Pulmonary artery endothelial cell (primary cell): ENCODE measurements at places on chromosomes 2 and 18. TPM values are rescaled to one million over a fixed set of nuclear protein-coding genes. Genes with fewer than 3 reads are reported as not detected.

GRCh38 chr18:37484983-37485834, 80.4 kb downstream of the CELF4 start:
- DNase-seq = no peak

Gene RNF152
- total RNA-seq = 46.2 and 76.5 TPM in 2 replicates

GRCh38 chr18:34729264-34729663, 19.2 kb downstream of the DTNA start:
- no peak for DNase-seq

DNA sequence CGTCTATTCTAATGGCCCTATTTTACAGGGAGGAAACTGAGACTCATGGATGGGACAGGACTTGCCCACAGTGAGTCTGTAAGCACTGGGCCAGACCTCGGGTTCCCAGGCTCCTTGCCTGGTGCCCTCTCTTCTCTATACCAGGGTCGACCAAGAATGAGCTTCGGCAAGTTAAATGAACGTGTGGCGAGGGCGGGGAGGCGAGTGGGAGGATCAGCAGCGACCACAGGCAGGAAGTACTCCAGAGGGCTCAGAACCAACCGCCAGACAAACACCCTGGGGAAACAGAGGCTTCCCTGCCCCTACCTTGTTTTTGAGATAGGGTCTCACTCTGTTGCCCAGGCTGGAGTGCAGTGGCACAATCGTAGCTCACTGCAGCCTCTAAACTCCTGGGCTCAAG, 177.7 kb upstream of the SMAD2 start:
- no peak for DNase-seq

GRCh38 chr18:56284319-56284718, 354.1 kb downstream of the TXNL1 start:
- DNase-seq = no peak

- DNase-seq = no peak
These were observed 13.0 kb downstream of the L3MBTL4 start for GRCh38 chr18:6401687-6402086.

DNA sequence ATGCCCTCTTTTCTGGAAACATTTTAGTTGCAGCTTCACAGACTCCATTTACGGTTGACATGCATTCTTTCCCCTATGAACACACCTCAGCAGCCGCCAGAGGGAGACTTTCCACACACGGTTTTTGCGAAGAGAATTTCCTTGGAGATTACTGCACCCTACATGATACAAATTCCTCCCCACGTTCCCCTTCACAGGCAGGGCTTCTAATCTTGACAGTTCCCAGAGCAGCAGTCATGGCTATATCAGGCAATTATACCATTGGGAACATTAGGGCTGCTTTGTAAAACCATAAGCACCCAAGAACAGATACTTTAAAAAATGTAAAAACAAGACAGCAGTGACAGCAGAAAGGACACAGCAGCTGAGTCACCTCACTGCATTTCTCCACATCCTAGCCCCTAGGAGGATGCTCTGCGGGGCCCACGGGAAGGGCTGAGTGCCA, 253.8 kb downstream of the TGIF1 start:
- DNase-seq = peak; percentile 13

Gene CRACDL
- 9.7 and 9.9 TPM in 2 replicates for total RNA-seq

- no peak for DNase-seq
These were observed 3.7 kb upstream of the SPEG start for GRCh38 chr2:219430633-219431615.

DNA sequence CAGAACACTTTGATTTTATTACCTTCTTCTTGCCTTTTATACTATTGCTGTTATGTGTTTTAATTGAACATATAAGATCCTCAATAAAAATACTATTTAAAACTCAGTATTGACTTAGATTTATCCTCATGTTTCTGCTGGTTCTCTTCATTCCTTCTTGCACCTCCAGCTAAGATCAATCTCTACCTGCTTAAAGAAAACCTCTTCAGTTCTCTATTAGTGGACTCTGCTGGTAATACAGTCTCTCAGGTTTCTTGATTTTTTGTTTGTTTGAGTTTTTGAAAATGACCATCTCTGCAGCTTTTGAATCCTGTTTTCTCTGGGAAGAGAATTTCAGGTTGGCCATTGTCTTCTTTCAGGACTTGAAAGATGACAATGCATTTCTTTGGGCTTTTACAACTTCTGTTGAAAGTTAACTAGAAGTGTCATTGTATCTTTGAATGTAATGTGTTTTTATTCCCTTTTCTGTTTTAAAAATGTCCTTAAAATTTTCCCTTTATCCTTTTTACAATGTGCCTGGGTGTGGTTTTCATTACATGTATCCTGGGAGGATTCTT, 29.8 kb upstream of the TMEM131 start:
- DNase-seq = no peak

GRCh38 chr2:115491186-115491793, 1048.8 kb downstream of the DPP10 start:
- DNase-seq = no peak

DNA sequence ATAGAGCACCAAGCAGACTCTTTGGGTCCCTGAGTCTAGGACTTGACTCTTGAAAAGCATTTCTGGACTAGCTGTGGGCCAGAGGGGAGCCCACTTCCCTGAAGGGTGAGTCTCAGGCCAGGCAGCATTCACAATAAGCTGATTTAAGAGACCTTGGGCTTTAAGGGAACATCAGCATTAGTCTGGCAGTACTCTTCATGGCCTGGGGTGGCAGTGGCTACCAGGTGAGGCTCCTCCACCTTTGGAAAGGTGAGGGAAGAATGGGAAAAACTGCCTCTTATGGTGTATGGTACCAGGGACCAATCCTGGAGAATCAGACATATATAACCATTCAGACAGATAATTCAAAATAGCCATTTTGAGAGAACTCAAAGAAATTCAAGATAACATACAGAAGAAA, 599.9 kb upstream of the POU3F3 start:
- DNase-seq = no peak

- no peak for DNase-seq
These were observed 1.5 kb upstream of the INHBB start for GRCh38 chr2:120344214-120344975.

GRCh38 chr18:70024093-70024492, 76.4 kb upstream of the CD226 start:
- no peak for DNase-seq

DNA sequence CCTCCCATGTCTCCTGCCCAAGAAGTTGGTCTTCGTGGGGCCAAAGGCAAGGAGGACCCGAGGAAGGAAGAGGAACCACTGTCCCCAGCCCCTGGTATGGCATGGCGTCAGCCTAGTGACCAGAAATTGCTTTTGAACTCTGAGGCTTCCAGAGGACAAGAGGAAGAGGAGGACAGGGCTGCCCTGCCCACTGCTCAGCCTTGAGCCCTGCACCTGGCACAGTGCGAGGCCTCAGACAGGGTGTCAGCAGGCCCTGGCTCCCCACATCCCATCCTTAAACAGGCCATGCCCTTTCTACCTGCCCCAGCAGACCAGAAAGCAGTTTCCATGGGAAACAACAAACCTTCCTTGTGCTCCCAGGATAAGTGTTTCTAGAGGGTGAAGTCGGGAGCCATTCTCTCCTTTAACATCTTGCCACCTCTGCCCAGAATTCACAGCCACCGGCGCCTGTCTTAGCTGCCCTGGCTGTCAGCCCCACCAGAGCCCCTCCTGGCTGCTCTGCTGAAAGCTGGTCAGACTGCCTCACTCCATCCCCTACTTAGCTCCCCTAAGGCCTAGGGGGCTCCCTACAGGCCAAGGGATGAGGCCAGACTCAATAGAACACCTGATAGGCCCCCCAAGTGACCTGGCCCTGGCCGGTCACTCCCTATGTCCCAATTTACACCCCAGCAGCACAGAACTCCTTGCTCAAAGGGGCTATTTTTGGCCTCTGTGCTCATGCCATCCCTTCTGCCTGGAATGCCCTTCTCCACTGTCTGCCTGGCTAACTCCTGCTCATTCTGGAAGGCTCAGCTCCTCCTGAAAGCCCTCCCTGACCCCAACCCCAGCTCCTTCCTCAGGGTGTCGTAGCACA, 20.6 kb downstream of the ATOH8 start:
- no peak for DNase-seq

Gene FHOD3
- 0.07 TPM in 2 replicates for total RNA-seq

Gene UGT1A4
- not detected in 2 replicates for total RNA-seq

GRCh38 chr2:131104487-131105155, 515 bp upstream of the PLEKHB2 start:
- no peak for DNase-seq

DNA sequence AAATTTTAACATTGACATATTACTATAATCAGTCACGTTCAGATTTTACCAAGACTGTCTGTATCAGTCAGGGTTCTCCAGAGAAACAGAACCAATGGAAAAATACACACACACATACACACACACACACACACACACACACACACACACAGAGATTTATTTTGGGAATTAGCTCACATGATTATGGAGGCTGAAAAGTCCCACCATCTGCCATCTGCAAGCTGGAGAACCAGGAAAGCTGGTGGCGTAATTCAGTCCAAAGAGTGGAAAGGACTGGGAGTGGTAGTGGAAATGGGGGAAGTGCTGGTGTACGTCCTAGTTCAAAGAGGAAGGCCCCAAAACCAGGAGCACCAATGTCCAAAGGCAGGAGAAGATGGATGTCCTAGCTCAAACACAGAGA, 166.4 kb downstream of the AKAIN1 start:
- DNase-seq = no peak

Gene NT5C1B
- not detected in 2 replicates for total RNA-seq

Gene DES
- total RNA-seq = not detected in 2 replicates

Gene IGFBP2
- 15.8 and 60.4 TPM in 2 replicates for total RNA-seq

- DNase-seq = no peak
These were observed 14.1 kb downstream of the ZNF407 start for GRCh38 chr18:74611765-74612164.

Gene C2orf76
- 10.4 and 11.5 TPM in 2 replicates for total RNA-seq

- DNase-seq = no peak
These were observed 22.3 kb downstream of the ASAP2 start for GRCh38 chr2:9228781-9229469.

DNA sequence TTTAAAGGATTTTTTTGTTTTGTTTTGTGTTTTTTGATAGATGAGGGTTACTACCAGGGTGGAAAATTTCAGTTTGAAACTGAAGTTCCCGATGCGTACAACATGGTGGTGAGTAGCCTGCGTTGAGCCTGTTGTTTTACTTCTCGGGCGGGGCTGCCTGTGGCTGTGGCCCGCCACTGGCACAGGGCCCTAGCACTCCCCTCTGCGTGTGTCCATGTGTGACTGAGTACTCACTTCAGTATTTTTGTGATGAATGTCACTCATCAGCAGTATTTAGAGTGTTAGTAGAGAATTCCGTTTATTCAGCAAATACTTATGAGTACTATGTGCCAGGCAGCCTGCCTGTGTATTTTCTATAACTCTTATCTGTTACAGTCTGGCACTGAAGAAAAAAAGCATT, 44.3 kb upstream of the SCLY start:
- DNase-seq = no peak

Gene MAP3K19
- total RNA-seq = not detected in 2 replicates

- DNase-seq = no peak
These were observed 189.4 kb upstream of the LHCGR start for GRCh38 chr2:48944956-48945355.

DNA sequence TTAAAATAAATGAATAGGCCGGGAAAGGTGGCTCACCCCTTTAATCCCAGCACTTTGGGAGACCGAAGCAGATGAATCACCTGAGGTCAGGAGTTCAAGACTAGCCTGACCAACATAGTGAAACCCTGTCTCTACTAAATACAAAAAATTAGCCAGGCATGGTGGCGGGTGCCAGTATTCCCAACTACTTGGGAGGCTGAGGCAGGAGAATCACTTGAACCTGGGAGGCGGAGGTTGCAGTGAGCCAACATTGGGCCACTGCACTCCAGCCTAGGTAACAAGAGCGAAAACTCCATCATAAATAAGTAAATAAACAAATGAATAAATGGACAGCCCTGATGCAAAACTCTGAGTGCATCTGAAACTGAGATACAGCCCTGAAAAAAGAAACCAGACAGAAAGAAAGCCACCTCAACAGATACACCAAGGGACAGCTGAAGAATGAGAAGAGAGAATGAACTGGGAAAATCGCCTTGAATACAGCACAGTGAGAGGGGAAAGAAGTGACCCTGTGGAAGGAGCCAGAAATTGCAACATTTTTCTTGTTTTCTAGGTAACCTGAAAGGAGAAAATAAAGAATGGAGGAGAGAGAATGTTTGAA, 64.4 kb downstream of the TRABD2A start:
- no peak for DNase-seq

- DNase-seq = no peak
These were observed 61.1 kb upstream of the TFPI start for GRCh38 chr2:187615364-187615763.

GRCh38 chr18:67694787-67695186, 178.3 kb upstream of the DSEL start:
- DNase-seq = no peak

DNA sequence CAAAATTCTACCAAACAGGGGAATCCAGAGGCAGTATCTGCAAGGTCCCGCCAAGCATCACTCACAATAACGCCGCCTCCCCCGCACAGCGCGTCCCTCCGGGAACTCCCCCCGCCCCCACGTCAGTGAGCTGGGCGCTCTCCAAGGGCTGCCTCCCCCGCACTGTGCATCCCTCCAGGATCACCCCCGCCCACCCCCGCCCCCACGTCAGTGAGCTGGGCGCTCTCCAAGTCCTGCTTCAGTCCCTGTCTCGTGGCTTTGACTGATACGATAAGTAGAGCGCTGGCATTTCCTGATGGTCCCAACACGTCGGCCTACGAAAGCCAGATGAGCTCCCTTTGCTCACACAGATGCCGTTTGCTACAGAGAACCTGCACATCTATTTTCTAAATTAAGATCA, 130.7 kb upstream of the TPO start:
- no peak for DNase-seq

GRCh38 chr2:241482126-241482955, 26.0 kb downstream of the STK25 start:
- no peak for DNase-seq
